Stimulated activated CD4-positive, alpha-beta T cell treated with anti-CD3 and anti-CD28 coated beads, Interleukin-12 subunit alpha, Interleukin-12 subunit beta, amount 100 ng/mL, for 24 hours (primary cell): ENCODE measurements at places on chromosomes 3 and 15.

DNA sequence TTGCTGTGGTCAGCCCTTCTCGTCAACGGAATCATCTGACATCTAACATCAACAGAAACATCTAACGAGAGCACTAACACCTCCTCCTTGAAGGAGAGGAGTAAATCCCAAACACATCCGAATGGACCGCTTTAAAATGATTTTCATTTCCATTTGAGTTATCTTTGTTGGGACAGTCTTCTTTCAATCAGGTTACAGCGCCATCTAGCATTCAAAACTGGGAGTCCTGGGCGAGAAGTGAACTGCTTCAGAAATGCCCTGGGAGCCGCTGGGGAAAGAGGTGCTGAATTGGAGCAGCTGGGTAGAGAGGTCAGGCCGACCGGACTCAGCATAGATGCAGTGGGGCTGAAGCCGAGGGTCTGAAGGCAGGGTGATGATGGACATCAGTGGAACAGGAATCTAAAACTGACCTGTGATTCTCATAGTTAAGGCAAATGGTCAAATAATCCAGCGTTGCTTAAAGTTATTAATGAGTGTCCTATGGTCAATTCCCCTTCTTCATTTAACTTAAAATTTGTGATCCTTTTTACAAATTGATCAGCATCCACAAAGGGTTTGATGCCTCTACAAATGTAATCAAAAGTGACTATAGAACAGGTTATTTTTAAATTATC, 170.0 kb upstream of the NDN start:
- no peak for DNase-seq

GRCh38 chr3:82643948-82644347, 882.5 kb upstream of the GBE1 start:
- DNase-seq = no peak

- no peak for DNase-seq
Observed at GRCh38 chr3:23808525-23808924, 2.8 kb downstream of the UBE2E1 start.

GRCh38 chr3:81315030-81315429, 446.4 kb downstream of the GBE1 start:
- no peak for DNase-seq
